ENCODE measurements at places on chromosomes 5 and 9.
A peak's percentile ranks its signal among the peaks of the same experiment; 100 is the strongest.

- peak; percentile 65 for DNase-seq
These were observed 60.9 kb downstream of the YTHDC2 start for GRCh38 chr5:113574417-113574816.

DNA sequence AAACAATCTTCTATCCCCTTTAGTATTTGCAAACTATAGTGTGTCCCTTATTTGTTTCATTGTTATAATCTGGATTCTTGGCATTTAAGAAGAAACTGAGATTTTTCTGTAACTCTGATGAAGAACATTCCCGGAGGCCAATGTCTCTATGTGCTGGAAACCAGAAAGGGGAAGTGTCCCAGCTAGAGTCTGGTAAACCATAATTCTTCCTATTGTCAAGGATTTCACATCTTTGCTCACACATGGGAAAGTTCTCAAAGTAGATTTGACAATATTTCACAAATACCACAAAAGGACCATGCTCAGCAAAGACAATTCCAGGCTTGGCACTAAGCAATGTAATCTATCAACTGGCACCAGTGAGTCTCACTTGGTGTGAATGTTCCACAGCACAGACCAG lies 146.8 kb downstream of the MUSK start:
- no peak for DNase-seq

DNA sequence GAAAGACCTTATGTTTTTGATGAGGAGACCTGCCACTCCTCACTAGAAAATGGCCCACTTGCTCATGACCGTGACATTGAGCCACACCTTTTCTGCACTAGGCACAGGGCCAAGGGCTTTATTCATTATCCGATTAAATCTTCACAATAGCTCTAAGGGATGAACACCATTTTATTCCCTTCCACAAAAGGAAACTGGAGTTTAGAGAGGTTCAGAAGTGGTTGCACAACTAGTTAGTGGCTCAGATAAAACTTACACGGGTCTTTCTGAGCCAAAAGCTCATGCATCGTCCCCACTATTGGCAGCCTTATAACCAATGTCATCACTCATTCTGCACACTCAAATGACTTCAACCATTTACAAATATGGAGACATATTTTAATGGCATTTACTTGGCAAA lies 39.4 kb downstream of the SUSD1 start:
- no peak for DNase-seq

DNA sequence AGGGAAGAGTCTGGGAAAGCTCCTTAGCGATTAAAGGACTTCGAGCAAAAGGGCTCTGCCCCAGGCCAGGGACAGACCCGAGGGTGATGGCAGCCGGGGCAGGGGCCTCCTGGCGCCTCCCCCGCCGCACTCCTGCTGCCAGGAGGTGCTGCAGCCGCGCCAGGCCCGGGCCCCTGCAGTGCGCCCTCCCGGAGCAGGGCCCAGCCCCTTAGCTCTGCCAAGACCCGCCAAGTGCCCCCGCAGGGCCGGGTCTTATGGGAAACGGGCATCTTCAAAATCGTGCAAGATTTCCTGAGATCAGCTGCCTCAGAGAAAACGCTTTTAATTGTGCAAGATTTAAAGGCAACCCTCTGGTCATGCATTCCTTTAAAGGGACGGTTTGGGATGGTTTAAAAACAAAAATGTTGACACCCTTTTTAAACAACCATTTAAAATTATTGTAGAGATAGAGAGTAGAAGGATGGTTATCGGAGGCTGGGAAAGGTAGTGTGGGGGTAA lies 52.4 kb downstream of the CDC14B start:
- no peak for DNase-seq

- DNase-seq, result no peak
These were observed 19.9 kb upstream of the ASS1 start for GRCh38 chr9:130424595-130425454.

Data from fibroblast of skin of left biceps (primary cell).